SK-N-SH (cell line): ENCODE measurements at places on chromosomes 2 and 18. TPM values are rescaled to one million over a fixed set of nuclear protein-coding genes. Genes with fewer than 3 reads are reported as not detected.

The NEUROD1 gene
- 0.02 and 0.03 TPM in 2 replicates for polyA plus RNA-seq

The SMPD4 gene
- 33.1 and 43.0 TPM in 2 replicates for polyA plus RNA-seq

The SP140 gene
- polyA plus RNA-seq = 0.71 and 0.75 TPM in 2 replicates

The ZSWIM2 gene
- 0.05 and 0.06 TPM in 2 replicates for polyA plus RNA-seq

The PLGLB1 gene
- polyA plus RNA-seq = 0.46 and 0.89 TPM in 2 replicates

The CAVIN2 gene
- 1.5 and 1.7 TPM in 2 replicates for polyA plus RNA-seq

The C1GALT1C1L gene
- 2.6 and 3.1 TPM in 2 replicates for polyA plus RNA-seq

The CTNNA2 gene
- polyA plus RNA-seq = 0.30 and 0.70 TPM in 2 replicates

The TEX44 gene
- polyA plus RNA-seq = not detected in 2 replicates

The KIAA2012 gene
- 0.07 and 0.11 TPM in 2 replicates for polyA plus RNA-seq

The SLC5A7 gene
- 0.12 and 0.57 TPM in 2 replicates for polyA plus RNA-seq

The SRD5A2 gene
- polyA plus RNA-seq = not detected in 2 replicates

The CD8B2 gene
- polyA plus RNA-seq = not detected in 2 replicates

The TMEM178A gene
- polyA plus RNA-seq = 0.60 and 0.84 TPM in 2 replicates

The REL gene
- polyA plus RNA-seq = 0.59 and 0.96 TPM in 2 replicates

The MAP3K20 gene
- polyA plus RNA-seq = 8.5 and 12.2 TPM in 2 replicates

The EVA1A gene
- polyA plus RNA-seq = 79.0 and 93.0 TPM in 2 replicates

The TUBA4B gene
- polyA plus RNA-seq = 0.03 TPM in 1 of 2 replicates, not detected in the other

The ZNF804A gene
- 0.02 TPM in 2 replicates for polyA plus RNA-seq

The KYNU gene
- not detected in 2 replicates for polyA plus RNA-seq

The MC4R gene
- polyA plus RNA-seq = 0.21 and 0.62 TPM in 2 replicates

The DAPL1 gene
- polyA plus RNA-seq = not detected in 2 replicates

The ST8SIA5 gene
- polyA plus RNA-seq = 0.06 and 0.08 TPM in 2 replicates

The CHST9 gene
- not detected in 2 replicates for polyA plus RNA-seq

The DCDC2C gene
- polyA plus RNA-seq = not detected in 2 replicates
